NCI-H187 treated with DMSO at 0.1 percent for 48 hours (cell line): ENCODE measurements at places on chromosomes 12 and 14.
A peak's percentile ranks its signal among the peaks of the same experiment; 100 is the strongest.

- no peak for DNase-seq
These were observed 32.7 kb downstream of the RAD9B start for GRCh38 chr12:110534811-110535210.

DNA sequence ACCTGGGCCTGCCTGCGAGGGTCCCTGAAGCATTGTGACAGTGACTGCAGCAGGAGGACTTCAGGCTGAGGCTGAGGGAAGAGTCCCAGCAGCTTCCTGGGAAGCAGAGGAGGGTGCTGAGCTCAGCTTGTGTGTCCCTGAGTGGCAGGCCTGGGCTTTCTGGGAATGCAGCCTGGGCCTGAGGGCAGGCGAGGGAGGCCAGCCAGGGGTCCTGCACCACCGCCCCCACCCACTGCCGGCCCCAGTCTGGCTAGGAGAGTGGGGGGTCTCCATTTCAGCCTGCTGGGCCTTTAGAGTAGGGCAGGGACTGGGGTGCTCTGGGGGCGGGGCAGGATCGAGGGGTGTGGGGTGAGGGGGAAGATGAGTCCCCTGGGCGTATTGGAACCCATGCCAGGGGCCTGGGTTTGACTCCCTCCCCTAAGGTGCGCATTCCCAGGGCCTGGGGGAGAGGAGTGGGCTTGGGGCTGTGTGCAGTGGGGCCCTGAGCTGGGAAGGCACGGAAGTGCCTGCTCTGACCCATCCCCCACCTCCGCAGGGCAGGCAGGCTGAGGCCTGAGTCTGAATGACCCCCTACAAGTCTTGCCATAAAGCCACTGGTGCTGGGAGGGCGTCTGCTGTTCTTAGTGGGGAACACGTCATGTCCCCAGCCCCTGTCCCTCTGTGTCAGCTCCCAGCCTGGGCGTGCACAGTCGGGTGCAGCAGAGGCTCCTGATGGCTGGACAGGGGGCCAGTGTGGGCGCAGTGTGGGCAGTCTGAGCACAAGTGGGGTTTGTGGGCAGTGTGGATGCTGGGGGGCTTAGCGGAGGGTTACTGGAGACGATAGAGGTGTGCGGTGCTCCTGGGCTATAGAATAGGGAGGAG, 46.4 kb downstream of the KRT80 start:
- no peak for DNase-seq

- peak; percentile 50 for DNase-seq
These were observed 555.6 kb downstream of the CCER1 start for GRCh38 chr12:90399357-90399756.

DNA sequence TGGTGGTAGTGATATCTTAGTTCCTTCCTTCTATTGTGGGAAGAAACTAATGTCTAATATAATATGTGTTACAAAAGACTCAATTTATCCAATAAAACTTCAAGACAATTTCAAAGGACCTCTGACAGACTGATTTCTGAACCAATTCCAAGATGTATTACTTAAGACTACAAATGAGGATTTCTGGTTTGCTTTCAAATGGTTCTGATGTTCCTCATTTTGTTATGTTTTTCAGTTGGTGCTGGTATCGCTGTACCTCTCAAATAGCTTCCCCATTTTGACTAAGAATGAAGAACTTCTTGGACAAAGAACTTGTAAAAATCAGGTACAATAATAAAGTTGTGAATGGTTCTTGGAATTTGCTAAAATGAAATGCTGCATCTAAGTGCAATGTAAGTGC, 19.4 kb upstream of the MBIP start:
- no peak for DNase-seq

DNA sequence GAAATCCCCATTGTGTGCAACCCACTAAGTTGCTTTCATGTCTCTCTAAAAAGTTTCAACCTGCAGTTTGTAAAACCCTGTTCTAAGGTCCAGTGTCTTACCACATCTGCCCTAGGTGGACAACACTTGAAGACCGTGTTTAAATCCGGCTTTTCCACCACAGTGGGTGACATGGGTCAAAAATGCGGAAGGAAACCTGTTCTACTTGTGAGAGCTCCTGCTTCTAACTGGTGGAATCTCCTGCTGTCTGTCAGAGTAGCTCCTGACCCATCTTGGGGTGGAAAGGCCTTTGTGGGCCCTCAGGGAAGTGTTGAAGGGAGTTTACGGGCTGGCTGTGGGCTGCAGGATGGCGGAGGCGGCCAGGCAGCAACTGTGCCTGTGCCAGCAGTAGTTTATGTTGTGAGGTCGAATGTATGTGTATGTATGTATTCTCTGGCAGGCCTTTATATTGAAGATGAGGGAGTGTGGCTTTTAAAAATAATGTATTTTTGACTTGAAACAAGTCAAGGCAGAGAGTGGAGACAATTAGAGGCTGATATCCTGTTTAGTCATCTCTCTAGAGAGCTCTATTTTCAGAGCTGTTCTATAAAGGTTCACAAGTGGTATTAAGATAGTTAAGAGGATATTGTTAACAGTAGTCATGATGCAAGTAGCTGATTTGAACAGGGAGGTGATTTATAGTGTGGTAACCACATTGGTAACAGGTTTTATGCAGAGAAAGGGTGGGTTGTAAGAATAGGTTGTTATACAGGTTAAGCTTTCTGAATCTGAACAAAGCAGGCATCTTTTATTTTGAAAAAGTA, 67.0 kb downstream of the PRKCH start:
- peak; percentile 88 for DNase-seq

GRCh38 chr12:76746516-76746915, 17.4 kb upstream of the ZDHHC17 start:
- no peak for DNase-seq

DNA sequence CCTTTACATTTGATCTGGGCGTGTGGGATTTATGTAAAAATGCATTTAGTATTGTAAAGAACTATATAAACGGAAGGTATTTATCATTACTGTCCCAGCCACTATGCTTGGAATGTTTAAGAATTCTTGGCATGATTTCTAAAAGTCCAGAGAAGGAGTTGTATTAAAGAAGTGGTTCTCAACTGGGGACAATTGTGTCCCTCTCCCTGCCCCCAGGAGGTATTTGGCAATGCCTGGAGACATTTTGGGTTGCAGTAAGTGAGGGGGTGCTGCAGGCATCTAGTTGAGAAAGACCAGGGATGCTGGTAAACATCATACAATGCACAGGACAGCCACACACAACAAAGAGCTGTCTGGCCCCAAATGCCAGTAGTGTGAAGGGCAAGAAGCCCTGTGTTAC, 7.2 kb downstream of the SLC38A1 start:
- no peak for DNase-seq

- no peak for DNase-seq
These were observed 8.5 kb upstream of the SERPINA5 start for GRCh38 chr14:94572637-94573303.

DNA sequence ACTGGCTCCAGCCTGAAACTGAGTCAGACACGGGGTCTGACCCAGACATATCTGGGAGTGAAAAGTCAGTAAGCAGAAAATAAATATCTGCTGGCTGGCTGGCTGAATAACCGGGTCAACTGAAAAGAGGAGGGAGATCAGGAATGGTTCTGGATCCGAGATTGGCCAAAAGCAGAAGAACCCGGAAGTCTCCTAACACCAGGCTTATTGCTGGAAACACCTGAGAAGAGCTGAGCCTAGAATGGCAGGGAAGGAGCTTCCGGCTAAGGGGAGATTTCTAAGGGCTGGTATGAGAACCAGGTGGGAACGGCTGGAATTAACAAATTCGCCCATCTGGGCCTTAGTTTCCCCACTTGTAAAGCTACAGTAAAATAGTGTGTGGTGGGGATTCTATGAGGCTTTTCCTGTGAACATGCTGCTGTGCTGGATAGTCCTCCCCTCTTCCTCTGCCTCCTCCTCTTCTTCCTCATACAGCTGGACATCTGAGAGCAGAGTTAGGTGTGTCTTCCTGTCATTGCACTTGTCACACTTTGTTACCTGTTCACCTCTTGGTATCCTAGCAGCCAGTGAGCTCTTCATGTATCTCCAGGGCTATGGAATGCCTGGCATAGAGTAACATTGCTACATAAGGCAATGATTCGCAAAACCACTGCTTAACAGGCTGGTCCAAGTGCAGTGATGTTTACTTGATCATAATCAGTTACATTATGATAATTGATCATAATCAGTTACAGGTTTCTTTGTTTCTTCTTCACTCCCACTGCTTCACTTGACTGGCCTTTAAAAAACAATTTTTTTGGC, 2.0 kb upstream of the SHMT2 start:
- no peak for DNase-seq

DNA sequence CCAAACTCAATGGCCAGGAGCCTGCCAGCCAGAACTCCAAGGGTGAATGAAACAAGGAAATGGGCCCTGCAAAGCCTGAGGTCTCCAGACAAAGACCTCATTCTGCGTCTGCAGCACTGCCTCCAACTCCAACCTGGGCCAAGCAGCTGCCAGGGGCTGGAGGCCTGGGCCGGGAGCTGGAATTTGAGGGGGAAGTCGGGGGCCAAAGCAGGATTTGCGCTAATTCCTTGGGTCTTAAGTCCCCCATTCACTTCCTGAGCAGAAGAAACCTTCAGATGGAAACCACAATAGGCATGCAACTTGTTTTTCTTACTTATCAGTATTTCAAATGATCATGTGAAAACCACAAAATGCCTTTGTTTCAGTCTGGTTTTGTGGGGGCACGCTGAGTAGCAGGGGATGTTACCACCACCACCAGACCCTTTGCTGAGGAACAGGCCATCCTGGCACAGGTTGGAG, 23.0 kb upstream of the TC2N start:
- DNase-seq: no peak

- DNase-seq: no peak
These were observed 48.8 kb downstream of the IPO8 start for GRCh38 chr12:30646821-30647220.
